ENCODE measurements at places on chromosomes 6 and 20.
A peak's percentile ranks its signal among the peaks of the same experiment; 100 is the strongest.

DNA sequence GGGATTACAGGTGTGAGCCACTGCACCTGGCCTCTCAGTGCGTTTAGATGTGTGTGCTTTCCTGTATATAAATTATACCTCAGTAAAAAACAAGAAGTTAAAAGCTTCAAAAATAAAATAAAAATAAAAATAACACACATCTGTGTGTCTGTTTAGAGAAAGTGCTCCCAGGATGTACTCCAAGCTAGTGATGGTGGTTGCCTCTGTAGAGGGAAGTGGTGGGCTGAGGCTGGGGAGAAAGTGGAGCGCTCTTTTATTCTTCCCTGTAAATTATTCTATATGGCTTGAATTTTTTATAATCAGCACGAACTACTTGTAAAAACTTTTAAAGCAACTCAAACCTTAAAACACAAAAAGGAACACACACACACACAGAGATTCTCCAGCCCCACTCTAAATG is 29.0 kb downstream of the PTGIS start:
- DNase-seq = no peak

DNA sequence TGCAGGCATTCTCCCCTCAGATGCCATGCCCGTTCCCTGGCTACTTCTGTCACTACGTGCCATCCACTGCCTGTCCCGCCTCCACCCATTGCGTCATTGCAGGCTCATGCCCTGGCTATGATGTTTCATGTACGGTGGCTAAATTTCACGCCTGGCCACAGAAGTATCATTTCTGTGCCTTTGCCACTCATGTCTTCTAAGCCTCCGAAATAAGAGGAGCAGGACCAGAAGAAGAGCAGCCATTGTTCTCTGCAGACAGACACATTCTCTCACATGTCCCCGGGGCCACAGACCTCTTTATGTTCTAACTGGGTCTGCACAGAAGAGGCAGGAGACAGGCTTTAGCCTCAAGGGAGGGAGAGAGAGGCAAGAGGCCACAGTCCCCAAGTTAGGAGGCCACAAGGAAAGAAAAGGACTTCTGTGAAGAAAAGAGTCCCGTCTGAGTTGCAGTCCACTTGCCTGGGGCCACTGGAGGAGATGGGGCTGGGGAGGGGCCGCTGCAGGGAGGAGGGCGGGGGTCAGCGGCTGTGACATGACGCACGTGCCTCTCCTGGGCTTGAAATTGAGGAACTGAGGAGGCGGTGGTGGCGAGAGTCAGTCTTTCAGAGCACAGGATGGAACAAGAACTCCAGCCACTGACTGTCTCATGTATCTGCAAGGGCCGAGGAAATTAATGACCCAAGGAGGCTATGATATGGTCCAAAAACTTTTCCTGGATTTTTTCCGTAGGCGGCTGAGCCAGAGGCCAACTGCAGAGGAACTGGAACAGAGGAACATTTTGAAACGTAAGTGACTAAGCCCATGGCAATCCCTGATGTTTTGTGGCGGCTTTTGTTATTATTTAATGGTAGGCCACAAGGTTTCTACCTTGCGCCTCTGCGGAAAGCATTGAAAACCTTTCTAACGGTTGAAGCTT is 55.9 kb downstream of the TBC1D7 start:
- DNase-seq = no peak

DNA sequence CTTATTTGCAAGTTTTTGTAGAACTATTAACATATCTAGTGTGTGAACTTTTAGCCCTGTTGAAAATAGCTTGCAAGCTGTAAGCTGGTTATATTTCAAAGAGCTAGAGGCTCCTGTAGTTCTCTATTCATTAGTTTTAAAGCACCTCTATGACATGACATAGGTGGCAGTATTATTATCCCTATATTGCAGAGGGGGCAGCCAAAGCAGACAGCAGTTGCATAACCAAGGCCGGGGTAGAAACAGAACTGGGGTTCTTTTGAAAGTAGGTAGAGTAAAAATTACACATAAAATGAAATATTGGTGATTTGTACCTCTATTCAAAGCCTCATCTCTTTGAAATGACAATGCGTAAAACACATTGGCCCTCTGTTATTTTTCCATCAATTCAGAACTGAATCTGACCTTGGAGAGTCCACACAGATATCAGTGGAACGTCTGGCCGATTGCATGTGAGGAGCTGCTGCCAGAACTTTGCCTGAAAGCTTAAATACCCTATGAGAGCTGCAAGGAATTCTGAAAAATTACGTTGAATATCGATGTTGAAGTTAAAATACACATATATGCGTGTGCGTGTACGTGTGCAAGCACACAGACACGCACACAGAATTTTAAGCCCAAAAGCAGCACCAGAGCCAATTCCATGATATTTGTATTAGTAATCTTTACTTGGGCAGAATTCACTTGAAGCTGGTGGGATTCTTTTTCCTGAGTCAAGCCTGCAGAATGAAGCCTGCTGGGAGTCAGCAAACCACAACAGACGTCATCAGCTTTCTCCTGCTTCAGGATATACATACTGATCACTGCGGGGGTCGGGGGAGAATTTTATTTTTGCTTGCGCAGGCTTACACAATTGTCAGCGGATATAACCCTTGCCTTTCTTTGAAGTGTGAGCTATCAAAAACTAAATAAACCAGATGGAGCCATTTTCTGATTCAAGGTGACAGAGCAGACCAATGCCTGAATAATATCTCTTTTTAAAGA is 163.2 kb downstream of the PDE7B start:
- DNase-seq = no peak

DNA sequence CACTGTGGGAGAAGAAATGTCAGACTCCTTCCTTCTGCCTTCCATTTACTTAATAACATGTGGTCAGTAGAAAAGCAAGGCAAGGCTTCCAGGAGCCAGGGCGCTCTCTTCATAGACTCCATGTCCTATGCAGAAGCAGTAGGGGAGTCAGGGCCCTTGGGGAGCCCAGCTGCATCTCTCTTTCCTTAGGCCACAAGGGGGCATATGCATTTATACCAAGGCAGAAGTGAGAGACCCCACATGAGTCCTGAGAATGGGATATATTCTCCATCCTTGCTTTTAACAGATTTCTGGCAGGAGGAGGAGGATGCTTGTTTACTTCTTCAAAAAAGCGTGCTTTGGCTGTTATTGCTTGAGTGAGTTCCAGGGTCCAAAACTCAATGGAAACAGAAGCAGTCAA is 198.5 kb downstream of the HIVEP2 start:
- DNase-seq = peak; percentile 37

- no peak for DNase-seq
Observed at GRCh38 chr6:151498327-151498726, 4.5 kb downstream of the CCDC170 start.

GRCh38 chr6:161024364-161024920 is 32.9 kb downstream of the MAP3K4 start:
- DNase-seq = no peak

DNA sequence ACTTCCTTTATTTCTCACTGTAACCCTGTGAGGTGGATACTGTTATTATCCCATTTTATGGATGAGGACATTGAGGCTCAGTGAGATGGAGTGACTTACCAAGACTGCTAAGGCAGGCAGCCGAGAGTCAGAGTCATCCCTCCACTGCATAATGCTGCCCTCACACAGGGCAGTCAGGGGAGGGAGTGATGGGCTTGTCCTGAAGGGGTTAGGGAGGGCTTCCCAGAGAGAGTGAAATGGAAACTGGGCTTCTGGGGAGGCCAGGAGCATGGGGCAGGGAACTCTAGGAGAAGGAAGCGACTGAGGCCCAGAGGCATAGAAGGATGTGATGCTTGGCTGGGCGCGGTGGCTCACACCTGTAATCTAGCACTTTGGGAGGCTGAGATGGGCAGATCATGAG is 31.1 kb downstream of the TM9SF4 start:
- no peak for DNase-seq

GRCh38 chr6:149480502-149481280 is 4.1 kb downstream of the ZC3H12D start:
- no peak for DNase-seq

GRCh38 chr6:30599625-30600324 is 17.3 kb downstream of the PPP1R10 start:
- DNase-seq = no peak

GRCh38 chr20:46739431-46740213 is 30.2 kb downstream of the SLC2A10 start:
- no peak for DNase-seq

DNA sequence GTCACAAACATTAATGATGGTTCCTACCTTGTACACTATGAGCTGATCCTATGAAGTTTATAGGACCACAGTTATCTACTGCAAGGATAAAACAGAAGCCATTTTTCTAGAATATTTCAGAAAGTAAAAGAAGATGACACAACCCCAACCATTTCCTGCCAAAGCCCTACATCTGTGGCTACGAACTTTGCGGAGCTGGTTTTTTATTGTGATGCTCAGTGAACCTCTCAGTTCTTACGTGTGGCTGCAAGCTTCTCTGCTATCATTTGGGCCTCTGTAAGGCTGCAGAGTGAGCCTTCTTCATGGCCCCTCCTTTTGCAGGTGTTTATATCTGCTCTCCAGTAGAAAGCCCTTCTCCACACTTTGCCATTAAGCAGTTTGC is 17.8 kb upstream of the TAGAP start:
- DNase-seq = no peak

- peak; percentile 16 for DNase-seq
Observed at GRCh38 chr6:14211562-14211942, 94.0 kb downstream of the CD83 start.

DNA sequence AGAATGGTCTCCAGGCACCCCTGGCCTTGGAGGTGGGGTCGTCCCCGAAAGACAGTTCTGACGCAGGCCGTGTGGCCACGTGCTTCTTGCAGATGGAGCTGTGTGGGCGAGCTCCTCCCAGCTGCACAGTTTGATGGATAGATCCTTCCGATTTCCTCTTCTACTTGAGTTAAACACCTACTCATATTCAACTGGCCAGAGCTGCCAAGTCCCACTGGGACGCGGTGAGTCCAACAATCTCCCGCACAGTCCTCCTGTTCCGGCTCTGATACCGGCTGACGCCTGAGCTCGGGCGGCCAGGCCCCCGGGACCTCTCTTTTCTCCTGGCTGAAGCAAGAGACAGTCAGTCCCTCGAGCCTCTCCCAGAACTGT is 57.9 kb upstream of the DACT2 start:
- no peak for DNase-seq

GRCh38 chr6:143743301-143744166 is 65.8 kb downstream of the PHACTR2 start:
- DNase-seq = no peak

DNA sequence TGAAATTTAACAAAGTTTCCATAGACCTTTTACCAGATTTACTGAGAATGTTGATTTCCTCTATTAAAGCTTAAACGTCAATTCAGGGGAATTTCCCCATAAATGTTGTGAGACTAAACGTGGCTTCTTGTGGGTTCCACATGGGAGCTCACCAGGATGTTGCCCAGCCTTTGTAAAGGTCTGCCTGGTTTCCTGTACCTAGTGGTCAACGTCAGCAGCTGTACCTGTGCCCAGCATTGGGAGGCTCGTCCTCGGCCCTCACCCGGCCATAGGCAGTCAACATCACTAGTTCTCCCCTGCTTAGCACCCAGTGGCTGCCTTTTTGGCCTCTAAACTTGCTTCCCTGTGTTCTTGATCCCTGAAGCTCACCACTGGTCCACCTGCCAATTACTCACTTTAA is 22.1 kb upstream of the CD83 start:
- no peak for DNase-seq

GRCh38 chr6:32046450-32047083 is 8.4 kb downstream of the CYP21A2 start:
- no peak for DNase-seq

DNA sequence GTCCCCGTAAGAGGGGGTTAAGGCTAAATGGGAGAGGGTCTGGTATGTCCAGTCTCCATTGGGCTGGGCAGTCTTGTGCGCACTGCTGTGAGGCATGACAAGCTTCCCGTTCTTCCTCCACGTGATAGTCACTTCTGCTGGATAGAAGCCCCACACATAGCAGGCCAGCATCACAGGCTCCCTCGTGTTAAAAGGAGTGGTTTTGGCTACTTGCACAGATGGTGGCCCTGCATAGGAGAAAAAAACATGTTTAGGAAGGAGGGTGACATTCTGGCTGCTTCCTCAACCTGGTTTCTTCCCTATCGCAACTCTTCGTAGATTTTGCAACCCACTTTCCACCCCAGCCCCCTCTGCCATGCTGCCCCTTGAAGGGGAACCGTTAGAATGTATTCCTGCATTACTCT is 3.6 kb downstream of the HLA-DMB start:
- DNase-seq = no peak

GRCh38 chr6:80304014-80304413 is 197.5 kb downstream of the BCKDHB start:
- DNase-seq = no peak

GRCh38 chr6:80197474-80197873 is 91.0 kb downstream of the BCKDHB start:
- DNase-seq = no peak

DNA sequence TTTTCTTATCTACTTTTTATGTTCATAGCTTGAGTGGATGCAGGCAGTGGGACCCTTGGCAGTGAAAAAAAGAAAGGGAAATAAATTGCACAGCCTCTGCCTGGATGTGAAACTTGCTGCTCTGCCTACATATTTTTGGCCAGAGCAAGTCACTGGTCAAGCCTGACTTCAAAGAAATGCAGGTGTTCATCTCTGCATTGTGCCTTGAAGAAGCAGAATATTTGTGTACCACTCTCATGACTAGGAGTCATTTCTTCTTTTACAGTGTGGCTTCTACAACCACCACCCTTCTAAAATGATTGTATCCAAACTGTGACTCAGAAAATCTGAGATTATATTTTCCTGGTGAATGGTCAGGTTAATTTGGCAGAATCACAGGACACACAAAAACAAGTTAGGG is 2.5 kb upstream of the KATNA1 start:
- DNase-seq = no peak

GRCh38 chr6:132734694-132735236 is 20.9 kb upstream of the VNN1 start:
- no peak for DNase-seq

GRCh38 chr20:44017211-44017610 is 102.6 kb downstream of the TOX2 start:
- no peak for DNase-seq

DNA sequence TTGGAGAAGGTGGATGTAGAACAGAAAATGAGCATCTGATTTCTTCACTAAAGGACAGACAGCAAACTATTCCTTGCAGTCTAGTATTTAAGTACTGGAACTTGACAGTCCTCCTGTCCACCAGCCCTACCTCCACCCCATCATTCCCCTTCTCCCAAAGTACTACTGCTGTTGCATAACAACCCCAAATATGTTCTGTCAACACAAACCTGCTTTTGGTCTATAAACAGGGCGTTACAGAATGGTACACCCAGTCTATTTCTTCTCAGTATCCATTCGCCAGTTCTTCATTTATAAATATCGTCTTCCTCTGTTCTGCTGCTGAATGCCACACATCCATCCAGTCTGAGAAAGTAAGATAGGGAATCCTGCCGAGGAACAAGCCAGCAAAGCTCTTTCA is 27.7 kb upstream of the SLC22A1 start:
- DNase-seq = no peak

- DNase-seq = no peak
Observed at GRCh38 chr6:125792680-125793079, 1.9 kb downstream of the NCOA7 start.

GRCh38 chr6:71284785-71285184 is 3.8 kb upstream of the OGFRL1 start:
- no peak for DNase-seq

Data from iPS DF 6.9 (cell line).